Eye (tissue), 1 donor: ENCODE measurements at places on chromosomes 5 and 9.
A peak's percentile ranks its signal among the peaks of the same experiment; 100 is the strongest.

DNA sequence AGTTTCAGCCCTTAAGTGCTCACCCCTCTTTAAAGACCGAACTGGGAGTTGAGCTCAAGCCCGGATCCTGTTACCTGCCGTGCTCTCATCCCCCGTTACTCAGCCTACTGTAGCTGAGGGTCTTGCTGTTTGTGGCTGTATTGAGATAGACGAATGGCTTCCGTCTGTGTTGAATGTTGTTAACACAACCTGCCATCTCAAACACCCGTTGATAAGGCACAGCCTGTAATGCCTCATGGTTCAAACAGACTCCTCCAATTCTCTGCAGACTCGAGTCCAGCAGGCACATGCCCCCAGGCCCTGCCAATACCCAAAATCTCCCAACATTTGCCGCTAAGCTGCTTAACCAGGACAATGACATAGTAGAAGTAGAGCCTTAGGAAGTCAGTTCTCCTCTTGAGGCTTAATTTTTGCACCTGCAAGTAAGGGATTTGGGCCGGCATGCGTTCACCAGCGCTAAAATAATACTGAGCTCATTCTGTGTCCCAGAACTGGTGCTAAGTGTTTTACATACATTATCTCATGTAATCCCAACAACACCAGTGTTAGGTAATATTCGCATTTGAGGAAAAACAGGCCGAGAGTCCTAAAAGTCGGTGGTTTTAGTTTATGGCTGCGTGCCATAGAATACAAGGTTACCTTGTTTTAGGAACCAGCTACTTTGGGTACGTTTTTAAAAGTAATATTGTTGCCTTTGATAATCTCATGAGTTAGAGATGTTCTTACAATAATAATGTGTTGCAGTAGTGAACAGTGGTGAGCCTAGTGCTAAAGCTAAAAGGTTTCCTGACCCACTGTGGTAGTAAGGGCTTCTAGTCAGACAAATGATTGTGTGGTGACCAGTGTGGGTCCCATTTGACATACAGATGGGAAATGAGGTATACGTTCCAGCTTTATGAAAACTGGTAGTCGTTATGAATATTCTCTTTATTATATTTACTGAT lies 1.5 kb upstream of the RFX3 start:
- no peak for DNase-seq

GRCh38 chr9:19689328-19690101 lies 99.3 kb downstream of the SLC24A2 start:
- DNase-seq = no peak

DNA sequence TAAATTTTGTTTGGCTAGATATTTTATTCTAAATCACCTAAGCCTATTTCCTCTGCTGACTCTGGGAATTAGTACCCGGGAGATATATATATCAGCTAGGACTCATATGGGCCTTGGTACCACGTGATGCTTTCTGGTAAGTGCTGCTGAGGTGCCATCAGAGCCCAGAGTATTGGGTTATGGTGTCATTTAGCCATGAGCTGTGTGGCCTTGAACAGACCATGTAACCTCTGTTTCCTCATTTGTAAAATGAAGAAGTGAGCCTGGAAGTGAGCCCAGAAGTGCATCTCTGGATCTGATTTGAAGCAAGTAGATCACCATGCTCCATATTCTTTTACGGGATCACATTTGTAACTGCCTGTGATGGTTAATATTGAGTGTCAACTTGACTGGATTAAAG lies 126.1 kb downstream of the GPBP1 start:
- no peak for DNase-seq

DNA sequence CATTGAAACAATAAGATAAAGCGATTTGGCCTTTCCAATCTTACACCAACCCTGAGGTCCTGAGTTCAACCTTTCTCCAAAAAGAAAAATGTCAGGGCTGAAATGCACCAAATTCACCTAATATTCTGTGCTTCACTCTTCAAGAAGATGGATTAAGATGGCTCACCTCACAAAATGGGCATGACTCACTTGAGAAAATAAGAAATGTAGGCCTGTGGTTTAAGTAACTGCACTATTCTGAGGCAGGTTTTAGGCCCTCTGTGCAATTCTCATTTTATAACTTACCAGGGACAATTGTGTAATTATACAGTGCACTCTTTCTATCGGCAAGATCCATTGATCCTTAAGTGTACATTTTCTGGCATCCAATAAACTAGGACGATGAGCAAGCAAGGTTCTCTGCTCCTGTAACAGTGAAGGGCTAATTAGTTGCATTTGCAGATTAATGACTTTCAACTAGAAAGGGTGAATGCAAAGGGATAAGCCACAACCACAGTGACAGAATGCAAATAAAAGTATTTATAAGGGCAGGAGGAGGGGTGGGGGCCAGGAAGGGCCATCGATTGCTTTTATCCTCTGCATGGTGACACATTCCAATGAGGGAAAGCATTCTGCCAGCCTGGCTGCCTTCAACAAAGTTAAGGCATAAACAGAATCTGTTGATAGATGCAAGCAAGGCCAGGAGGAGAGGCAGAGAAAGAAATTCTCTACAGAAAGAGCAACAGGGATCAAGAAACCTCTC lies 214.5 kb downstream of the CAAP1 start:
- DNase-seq = no peak

DNA sequence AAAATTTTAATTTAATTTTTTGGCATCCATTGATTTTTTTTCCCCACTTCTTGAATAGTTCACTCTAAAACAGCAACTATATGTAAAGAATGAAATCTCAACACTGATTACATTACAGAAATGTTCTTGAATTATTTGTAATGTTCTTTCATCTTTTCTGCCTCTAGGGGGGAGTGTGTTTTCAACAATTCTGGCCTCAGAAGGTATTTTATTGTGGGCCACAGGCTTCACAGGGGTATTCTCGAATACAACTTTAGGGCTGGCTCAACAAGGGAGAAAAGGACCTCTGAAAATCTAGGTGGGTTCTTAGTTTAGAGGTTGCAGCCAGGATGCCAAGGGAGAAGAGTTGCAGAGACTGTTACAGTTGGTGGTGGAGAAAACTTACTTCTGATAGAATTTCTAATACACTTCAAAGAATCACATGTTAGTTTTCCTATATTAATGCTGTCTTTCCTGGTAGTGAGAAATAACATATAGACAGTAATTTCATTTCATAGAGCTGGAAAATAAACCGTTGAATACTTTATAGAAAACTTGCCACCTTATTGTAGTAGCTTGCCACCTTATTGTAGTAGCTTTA lies 3.6 kb upstream of the NPR3 start:
- DNase-seq = peak; percentile 66

DNA sequence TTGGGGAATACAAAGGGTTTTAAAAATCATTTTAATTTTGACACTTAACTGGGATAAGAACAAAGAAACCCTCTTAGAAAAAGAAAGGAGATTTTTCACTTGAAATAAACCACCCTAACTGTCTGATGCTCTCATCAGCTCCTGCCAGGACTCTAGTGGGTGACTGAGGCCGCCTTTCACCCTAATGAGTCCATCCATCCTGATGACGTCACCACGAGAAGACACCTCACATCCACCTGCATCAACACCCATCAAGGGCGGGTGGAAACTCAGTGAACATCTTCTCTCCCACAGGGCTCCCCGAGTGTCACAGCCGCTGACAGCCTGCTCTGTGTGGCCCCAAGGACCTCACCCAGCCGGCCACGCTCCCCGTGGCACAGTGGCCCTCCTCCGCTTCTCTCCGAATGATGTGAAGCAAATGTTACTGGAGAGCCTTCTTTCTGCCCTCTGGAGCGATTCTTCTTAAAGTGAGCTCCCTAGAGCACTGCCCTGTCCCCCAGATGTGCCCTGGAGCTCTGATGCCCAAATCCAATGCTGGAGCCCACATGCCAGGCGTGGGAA lies 584.3 kb upstream of the ADAMTS16 start:
- DNase-seq = no peak

DNA sequence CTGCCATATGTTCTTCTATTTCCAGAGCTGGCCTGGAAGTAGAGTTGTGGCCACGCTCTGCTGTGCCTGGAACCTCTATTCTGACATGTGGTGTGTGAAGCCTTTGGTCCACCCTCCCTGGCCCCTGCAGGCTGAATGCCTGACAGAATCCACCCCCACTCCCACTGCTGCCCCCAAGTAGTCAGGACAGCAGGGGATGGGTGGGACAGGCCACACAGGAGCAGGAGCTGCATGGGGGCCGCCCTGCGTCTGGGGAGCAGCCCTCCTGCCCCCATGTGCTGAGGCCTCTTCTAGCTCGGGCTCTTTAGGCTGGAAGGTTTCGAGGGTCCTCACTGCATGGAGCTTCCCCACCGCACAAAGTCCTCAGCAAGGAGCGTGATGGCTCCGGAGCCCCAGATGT lies 32.6 kb upstream of the IRX4 start:
- no peak for DNase-seq

GRCh38 chr5:926417-927171 lies 33.9 kb downstream of the TRIP13 start:
- DNase-seq = peak; percentile 75

GRCh38 chr5:126300293-126300692 lies 122.9 kb upstream of the GRAMD2B start:
- no peak for DNase-seq

DNA sequence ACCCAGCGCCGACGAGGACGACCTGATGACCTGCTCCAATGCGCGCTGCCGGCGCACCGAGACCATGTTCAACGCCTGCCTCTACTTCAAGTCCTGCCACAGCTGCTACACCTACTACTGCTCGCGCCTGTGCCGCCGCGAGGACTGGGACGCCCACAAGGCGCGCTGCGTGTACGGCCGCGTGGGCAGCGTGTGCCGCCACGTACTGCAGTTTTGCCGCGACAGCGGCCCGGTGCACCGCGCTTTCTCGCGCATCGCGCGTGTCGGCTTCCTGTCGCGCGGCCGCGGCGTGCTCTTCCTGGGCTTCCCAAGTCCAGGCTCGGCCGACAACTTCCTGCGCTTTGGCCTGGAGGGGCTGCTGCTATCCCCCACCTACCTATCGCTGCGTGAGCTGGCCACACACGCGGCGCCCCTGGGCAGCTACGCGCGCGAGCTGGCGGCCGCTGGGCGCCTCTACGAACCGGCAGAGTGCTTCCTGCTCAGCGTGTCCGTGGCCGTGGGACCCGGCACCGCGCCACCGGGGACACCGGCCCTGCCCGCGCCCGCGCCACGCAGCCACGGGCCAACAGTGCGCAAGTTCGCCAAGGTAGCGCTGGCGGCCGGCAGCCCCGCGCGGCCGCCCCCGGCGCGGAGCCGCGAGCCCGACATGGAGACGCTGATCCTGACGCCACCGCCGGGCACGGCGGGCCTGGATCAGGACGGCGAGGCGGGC lies 2.7 kb upstream of the PHPT1 start:
- no peak for DNase-seq

DNA sequence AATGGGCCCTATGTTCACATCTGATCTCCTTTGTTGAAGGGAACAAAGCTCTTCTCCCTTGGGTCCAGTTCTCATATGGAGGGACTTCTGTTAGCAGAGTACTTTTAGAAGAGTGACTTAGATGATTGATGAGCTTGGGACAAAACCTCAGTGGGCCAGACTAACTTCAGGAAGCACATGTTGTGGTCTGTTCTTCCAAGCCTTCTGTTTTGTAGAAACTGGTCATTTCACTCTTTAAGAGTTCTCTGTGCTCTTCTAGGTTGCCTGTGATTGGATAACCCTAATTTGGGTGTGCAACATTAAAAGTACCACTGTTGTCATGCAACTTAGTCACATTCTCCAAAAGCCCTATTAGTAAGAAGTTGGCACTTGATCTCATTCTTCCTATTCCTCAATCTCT lies 183.5 kb upstream of the ACO1 start:
- no peak for DNase-seq

DNA sequence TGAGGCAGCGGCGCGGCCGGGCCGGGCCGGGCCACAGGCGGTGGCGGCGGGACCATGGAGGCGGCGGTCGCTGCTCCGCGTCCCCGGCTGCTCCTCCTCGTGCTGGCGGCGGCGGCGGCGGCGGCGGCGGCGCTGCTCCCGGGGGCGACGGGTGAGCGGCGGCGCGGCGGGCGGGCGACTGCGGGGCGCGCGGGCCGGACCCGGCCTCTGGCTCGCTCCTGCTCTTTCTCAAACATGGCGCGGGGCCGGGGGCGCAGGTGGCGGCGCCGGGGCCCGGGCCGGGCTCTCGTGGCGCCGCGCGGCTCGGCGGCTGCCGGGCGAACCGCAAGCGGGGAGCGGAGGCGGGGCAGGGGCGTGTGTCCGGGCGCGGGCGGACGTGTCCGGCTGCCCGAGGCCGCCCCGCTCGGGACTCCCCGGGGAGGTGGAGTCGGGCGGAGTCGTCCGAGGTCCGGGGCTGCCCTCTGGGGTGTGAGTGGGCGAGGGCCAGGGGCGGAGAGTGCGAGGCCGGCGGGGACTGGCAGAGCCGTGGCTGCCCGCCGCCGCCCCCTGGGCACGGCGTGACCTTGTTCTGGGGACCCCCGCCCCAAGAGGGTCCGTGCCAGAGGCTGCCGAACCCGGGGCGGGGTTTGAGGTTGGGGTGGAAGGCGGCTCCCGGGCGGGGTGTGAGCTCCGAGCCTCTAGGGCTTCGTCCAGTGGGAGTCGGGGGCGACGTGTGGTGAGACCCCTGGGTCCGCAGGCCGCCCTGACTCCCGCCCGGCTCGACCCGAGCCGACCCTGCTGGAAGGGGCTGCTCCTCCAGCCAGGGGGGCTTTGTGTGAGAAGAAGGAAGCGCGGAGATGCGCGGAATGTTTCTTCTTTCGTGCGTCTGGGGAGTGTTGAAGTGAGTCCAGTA lies 485 bp downstream of the TGFBR1 start:
- DNase-seq = peak; percentile 87

DNA sequence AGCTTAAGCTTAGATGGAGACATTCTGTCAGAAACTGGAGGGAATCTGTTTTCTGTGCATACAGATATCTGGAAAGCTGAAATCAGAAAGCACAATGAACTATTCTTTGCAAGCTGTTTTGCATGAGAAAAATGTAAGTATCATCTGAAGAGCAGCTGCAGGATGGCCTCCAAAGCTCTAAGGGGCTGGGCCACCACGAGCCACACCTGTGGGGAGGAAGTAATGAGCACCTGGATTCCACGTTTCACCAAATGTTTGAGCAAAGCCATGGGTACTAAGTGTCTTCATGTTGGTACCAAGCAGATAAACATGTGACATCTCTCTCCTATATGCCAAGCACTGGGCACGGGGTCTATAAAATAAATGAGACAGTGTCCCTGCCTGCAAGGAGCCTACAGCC lies 199.3 kb downstream of the TTLL11 start:
- DNase-seq = no peak

DNA sequence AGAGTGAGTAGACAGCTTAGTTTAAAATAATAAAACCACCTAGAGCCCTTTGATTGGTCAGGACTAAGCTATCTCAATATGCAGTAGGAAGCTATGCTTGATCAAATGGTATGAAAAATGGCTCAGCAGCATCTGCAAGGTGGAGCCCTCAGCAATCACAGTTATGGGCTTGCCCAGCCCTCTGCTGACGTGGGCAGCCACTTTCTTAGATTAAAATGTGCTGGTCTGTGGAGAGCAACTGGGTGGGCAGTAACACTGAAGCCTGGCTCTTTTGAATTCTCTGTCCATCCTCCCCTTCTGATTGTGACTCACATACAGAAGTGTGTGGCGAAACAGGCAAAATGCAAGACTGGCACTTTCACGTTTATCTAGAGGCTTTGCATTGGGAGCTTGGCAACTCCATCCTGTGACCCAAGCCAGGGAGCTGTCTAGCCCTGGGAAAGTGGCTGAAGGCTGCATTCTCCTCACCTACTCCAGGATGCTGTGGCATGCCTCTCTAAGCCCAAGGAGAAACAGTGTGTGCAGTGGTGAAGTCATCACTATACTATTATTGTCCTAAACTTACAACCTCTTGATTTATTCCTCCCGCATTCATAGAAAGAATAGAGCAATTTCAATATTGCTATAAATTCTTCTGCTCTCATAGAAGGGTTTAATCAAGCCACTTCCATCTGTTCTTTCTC lies 61.1 kb downstream of the MED10 start:
- DNase-seq = no peak
